Fibroblast of gingiva (primary cell): ENCODE measurements at places on chromosomes 11 and 22.

GRCh38 chr11:122910775-122911174 lies 28.2 kb downstream of the JHY start:
- peak; percentile 23 for DNase-seq

DNA sequence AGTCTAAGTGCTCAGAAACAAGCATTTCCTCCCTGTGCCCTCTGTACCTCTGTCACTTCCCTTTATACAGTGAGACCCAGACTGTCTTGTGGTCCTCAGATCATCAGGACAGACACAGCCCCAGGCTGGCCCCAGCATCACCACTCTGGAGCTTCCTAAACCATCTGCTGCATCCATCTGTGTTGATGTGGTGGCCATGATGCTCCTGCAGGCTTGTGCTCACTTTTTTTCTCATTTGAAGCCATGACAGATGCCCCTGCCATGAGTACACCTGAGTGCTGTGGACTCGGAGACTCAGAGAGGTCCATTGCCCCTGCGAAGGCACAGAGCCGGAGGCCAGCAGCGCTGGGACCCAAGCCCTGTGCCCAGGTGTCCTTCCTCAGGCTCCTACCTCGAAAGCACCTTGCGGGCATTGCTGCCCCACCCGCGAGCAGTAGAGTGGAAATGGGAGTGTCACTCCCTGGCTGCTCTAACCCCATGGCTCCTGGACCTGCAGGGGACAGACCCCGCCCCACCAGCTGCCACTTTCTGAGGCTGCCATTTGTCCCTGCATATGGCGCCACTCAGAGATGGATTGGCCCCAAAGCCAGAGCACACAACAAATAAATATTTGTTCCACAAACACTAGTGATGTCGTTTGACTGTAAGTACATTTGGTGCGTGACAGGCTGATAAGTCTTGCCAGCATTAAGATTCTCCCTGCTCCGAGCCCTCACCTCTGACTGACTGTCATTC lies 593.5 kb downstream of the TBC1D22A start:
- no peak for DNase-seq

DNA sequence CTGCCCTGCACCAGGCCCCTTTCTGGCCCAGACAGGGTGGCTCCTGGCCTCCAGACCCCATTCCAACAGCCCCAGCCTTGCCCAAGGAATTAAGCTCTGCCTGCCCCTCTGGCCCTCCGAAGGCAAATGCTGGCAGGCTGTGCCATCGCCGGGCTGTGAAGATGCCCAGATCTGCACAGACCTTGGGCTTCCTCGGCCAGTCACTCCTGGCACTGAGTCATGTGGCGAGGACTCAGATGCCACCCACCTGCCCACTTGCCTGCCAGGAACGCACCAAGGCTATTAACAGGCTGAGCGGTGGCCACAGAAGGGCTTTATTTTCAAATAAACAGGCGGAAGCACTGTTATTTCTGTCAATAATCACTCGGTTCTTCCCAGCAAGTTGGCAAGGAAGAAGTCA lies 50.3 kb upstream of the TTLL12 start:
- no peak for DNase-seq

DNA sequence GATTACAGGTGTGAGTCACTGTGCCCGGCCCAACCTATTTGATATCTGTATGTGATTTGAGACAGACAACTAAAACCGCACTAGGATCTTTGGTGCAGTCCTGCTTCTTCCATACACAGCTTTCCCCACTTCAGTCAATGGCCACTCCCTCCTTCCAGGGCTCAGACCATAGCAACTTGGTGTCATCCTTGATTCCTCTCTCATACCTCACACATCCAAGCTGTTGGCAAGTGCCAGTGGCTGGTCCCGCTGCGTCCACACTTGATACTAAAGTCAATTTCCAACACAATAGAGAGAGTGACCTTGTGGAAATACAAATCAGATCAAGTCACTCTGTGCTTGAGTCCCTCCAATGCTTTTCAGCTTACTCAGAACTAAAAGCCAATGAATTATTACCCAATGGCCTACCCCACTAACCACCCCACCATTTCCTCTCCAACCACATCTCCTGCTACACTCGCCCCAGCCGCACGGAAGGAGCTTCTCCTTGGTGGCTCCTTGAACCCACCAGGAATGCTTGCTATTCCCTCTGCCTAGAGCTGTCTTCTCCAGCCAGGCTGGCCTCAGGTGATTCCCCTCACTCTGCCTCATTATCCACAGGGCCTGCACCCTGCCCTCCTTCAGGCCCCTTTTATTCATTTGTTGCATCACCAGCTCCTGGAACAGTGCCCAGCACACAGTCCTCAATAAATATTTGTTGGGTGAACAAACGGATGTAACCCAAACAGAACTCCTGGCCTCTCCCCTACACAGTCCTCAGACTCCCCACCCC lies 12.9 kb downstream of the ABTB2 start:
- peak; percentile 46 for DNase-seq

DNA sequence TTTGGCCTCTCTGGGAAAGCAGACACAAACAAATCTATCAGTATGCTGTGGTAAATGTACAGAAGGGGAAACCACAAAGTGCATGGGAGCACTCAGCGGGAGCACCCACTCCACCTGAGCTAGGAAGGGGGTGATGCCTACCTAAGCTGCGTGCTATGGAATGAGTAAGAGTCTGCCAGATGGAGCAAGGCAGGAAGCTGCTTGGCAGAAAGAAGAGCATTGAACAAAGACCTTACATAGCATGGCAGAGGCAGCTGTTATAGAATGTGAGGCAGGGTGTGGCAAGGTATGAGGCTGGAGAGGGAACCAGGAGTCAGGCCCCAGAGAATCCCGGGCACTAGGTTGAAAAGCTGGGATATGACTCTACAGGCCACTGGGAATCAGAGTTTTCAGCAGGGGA lies 13.8 kb upstream of the MTFP1 start:
- no peak for DNase-seq

DNA sequence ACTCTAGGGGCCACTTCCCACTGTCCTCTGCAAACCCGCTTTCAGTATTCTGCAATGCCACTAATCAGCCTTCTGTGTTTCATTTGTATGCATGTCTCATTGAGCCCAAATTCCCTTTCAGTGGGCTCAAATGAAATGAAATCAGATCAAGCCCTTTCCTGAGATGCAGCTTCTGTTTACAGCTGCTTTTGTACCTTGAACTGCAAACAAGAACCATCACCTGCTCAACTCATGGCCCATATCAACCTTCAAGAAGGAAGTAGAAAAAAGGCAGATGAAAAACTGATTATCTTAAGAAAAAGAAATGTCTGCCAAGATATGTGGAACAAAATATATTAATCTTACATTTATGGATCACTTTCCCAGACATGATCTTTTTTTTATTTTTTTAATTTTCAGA lies 141.1 kb upstream of the ARHGAP42 start:
- no peak for DNase-seq

GRCh38 chr11:69483170-69483569 lies 1.7 kb downstream of the LINC01488 start:
- DNase-seq: no peak
